ENCODE measurements at places on chromosomes 7 and 10.

DNA sequence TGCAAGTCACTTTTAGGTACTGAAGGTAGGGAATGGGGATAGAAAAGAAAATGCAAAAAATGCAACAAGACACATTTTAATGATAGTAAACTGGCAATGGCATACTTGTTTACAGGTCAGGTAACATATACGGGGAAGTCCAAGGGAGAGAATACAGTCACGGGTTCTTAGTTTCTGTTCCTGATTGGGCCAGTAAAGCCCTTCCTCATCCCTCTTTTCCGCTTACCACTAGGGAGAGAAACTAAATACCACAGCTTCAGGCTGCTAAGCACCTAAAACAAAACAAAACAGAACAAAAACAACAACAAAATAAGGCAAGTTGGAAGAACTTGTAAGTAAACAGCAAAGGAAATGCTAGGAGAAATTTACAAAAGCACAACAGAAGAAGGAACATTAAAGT, 65.2 kb upstream of the OGDHL start:
- DNase-seq, result no peak

GRCh38 chr7:128419257-128419656, 9.5 kb upstream of the IMPDH1 start:
- no peak for DNase-seq

- no peak for DNase-seq
Measured at GRCh38 chr10:80429521-80429973, 21.2 kb downstream of the PRXL2A start.

DNA sequence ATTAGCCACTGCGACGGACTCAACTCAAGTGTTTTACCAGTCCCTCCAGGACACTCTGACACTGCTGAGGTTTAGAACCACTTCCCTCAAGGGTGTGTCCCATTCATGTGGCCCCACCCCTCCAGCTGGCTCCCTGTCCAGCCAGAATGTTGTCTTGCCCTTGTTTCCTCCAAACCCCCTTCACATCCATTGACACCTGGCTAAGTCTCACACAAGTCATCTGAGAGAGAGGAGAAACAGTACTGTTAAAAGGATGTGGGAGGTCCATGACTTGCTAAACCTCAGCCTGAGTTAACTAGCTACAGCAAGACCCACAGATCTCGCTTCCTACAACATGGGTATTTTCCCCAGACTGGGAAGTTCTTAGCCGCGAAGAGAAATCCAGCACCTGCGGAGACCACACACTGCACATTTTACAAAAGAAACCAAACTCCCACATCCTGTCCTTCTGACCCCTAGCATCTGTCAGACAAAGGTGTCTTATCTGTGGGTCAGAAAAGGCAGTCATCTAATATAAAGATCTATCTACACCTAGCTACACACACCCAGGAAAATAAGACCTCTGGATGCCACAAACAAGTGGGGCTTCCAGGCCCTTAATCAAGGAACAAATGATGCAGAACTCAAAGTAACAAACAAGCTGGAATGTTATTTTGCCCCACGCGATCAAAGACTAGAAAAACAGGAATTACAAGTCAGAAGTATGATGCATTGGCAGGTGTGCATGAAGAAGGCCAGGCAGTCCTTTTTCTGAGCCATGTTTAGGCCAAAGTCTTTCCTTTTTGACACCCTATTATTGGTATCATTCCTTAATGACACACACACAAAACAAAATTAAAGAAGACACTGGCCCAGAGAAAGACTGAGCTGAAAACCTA, 13.9 kb downstream of the OSBPL3 start:
- DNase-seq, result peak; percentile 57

GRCh38 chr7:2645274-2645868, 13.6 kb downstream of the TTYH3 start:
- peak; percentile 49 for DNase-seq

DNA sequence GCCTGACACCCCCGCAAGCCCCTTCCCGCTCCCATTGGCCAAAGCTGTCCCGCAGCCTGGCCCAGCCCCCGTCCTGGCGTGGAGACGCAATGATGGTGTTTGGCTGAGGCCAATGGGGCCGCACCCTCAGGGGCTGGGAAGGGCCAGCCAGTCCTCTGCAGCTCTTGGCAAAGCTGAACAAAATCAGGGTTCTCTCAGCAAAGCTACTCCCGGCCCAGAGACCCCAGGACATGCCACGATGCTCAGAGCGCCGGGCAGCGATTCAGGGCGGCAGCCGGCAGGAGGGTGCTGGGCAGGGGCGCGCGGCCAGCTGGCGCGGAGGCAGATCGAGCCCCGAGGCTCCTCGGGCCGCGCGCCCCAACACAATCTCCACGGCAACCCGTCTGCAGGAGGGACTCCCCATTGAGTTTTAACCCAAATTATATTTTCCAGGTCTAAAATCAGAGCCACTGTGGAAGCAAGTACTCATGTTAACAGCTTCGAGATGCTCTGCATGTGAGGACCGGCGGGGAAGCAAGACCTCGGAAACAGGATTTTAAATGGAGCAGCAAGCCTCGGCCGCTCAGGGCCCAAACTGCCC, 8.8 kb upstream of the CNPY1 start:
- no peak for DNase-seq

GRCh38 chr7:153698046-153698445, 354.2 kb upstream of the DPP6 start:
- no peak for DNase-seq

DNA sequence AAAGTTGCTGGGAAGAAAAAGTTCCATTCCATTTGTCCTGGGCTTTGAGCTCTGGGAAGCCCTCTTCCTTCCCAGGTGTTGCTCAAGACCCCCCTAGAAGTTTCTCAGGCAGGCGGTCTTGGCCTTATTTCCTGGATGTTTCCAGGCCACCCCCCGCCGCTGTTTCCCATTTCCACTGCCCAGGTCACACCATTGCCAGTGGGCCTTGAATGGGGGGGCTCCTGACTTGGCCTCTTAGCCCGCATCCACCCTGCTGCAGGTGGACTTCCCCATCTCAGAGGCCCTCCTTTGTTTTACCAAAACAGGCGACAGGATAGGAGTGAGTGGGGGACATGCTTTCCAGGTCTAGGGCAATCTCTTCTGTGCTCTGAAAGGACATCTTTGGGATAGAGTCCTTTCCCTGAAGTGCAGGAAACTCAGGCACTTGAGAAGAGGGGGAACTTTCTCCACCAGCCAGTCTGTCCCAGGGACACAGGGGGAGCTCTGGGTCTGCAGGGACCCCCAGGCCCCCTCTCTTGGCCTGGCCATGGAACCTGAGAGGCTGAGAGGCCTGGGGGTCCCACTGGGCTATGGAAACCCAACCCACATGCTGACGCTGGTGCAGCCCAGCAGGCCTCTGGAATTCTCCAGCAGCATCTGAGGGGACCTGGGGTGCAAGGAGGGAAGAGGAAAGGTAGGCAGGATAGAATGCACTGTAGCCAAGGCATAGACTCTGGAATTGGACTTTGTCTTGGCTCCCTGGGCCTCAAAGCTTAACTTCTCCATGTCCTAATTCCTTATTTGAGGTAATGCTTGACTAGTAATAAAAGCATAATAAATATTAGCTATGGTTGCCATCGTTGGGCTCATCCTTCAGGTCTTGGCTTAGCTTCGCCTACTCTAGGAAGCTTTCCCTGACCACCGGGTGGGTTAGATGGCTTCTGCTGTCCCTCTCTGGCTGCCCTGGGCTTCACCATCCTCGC, 17.6 kb downstream of the NEURL1 start:
- DNase-seq, result no peak

Data from CD4-positive, alpha-beta T cell treated with Interferon alpha-2 for 1 hour (primary cell).